Activated naive CD4-positive, alpha-beta T cell treated with anti-CD3 and anti-CD28 coated beads, Interleukin-2, amount 50 U/mL, for 72 hours (primary cell): ENCODE measurements at places on chromosomes 16 and 17.

DNA sequence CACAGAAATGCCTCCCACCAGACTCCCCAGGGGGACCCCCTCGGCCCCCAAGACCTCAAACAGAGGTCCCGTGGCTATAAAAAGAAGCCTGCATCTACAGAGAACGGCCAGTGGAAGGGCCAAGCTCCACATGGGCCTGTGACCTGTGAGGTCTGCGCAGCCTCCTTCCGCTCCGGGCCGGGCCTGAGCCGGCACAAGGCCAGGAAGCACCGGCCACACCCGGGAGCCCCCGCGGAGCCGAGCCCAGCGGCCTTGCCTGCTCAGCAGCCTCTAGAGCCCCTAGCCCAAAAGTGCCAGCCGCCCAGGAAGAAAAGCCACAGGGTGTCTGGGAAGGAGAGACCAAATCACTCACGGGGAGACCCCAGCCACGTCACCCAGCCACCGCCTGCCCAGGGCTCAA, 18.3 kb upstream of the ZFPM1 start:
- DNase-seq, result no peak

DNA sequence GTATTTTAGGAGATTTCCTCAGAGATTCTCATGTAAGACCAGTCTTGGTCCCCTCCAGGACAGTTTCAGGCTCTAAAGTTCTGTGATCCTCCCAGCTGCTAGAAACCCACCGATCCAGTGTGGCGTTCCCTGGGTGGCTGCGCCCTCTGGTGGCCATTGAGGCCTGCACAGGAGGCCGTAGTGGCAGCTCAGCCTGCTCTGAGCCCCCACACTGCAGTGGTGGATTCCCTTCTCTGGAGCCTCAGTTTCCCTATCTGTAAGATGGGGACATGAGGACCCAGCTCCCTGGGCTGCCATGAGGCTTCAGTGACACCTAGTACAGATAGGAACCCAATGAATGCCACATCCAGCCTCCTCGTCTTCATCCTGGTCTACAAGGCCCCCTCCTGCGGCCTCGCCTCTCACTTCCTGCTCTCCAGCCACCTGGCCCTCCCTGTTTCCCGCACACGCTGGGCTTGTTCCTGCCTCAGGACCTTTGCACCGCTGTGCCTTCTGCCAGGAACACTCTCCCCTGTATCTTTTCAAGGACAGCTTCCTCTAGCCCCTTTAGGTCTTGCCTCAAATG, 16.5 kb downstream of the CCDC102A start:
- DNase-seq, result peak; percentile 77

- no peak for DNase-seq
These were observed 405.0 kb downstream of the WWOX start for GRCh38 chr16:78504401-78504851.

- no peak for DNase-seq
These were observed 30.2 kb upstream of the TEKT3 start for GRCh38 chr17:15371376-15372130.

- no peak for DNase-seq
These were observed 10.7 kb downstream of the C17orf78 start for GRCh38 chr17:37386462-37386861.

DNA sequence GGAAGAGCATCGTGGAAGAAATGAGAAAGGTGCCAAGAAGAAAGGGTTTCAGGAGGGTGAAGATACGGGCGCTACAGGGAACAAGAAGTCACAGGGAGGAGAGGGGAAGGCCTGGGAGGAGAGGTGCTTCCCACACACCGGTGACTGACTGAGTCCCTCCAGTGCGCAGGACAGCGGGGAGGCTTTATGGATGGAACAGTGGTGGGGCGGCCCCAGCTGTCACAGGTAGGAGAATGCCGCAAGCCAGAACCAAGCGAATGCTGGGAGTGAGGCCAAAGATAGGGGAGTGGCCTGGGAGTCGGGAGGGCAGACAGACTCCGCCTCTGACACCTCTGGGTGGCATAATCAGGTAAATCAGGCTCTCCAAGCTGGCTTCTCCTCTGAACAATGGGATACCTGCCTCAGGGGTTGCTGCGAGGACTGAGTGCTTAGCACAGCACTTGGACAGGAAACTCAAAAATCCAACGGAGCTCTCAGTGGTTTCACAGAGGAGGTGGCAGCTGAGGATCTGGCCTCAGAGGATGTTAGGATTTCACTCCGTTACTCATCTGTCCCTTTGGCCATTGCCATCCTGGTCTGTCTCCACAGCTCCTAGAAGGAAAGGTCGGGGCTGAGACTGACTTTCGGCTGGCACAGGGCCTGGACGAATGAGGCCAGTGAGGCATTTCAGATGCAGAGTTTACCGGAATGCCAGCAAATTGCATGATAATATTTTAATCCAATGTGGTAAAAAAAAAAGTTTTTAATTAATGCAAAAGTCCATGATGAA, 717 bp upstream of the CNP start:
- peak; percentile 81 for DNase-seq

DNA sequence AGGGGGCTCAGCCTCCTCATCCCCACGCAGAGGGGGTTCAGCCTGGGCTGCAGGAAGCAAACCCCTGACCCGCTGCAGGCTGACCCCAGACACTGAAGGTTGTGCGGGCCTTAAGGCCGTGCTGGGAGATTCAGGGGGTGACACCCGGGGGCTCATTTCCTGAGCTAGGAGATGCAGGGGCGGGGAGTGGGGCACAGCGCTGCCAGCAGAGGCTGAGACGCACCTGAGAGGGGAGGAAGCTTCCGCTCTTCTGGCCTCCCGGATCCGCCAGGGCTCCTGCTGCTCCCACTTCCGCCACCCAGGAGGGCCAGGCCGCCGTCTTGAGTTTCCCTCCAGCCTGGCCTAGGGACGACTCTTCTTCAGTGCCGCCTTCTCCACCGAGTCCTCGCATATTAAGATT, 173.2 kb upstream of the FOXF1 start:
- DNase-seq, result no peak

GRCh38 chr17:40610359-40610758, 37.3 kb downstream of the SMARCE1 start:
- no peak for DNase-seq

- DNase-seq, result peak; percentile 48
These were observed 3.5 kb downstream of the GNG13 start for GRCh38 chr16:797120-797420.

- DNase-seq, result peak; percentile 79
These were observed 290 bp downstream of the TLCD1 start for GRCh38 chr17:28725660-28726225.

- no peak for DNase-seq
These were observed 12.7 kb upstream of the FOXN1 start for GRCh38 chr17:28493460-28493859.

GRCh38 chr16:49282690-49283375, 1.2 kb upstream of the CBLN1 start:
- DNase-seq, result no peak

DNA sequence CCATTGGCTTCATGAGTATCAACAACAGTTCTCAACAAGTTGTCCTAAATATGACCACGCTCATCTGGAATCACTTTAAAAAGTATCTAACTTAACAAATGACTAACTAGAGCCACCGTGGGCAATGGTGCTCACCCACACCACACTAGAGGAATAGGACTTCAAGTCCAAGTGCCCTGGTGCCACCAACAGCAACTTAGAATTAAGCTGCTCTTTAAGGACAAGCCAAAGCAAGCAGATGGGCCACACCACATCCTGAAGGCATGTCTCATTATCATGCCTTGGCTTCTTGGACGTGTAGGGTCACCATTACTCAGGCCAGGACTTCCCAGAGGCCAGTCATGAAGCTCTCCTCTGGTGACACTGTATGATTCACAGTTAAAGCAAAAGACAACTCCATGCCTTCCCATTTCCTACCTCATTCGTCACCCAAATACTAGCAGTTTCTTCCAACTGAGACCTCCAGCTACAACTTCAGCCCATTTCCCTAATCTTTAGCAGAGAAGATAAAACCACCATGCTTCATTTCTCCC, 9.4 kb upstream of the SLC6A4 start:
- no peak for DNase-seq

GRCh38 chr17:76140661-76141211, 309 bp downstream of the FOXJ1 start:
- no peak for DNase-seq

DNA sequence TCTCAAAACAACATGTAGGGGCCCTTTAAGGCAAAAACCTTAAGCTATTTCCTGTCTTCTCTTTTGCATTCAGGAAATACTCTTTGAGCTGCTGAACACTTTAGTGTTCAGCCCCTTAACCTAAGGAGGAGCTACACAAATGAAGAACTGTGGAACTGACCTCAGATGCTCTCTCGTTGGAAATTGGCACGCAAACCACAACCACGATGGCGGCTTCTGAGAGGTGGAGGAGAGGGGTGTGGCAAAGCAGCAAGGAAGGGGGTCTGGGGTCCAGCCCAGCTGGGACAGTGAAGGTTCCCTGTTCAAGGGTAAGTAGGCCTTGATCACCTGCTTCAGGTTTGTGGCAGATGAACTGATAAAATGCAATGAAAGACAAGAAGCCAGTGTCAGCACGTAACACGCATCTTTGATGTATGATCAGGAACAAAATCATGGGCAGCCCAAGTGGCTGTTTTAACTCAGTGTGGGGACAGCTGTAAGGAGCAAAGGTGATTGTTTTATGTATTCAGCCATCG, 291.6 kb upstream of the TNRC6C start:
- DNase-seq, result peak; percentile 70

DNA sequence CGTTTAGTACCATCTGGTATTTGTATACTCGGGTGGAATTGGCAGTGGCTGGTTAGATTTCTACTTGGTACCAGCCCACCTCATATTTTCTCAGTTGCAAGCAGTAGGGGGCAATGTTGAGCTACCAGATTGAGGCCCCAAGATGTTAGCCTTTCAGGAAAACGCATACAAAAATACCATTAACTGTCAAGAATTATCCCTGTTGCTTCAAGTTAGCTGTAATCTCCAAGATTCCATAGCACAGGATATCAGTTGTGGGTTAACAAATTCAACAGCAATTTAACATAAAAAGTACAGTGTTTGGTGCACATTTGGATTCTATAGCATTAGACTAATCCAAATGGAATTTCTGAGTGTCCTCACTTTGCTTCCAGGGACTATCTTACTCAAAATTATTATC, 188.2 kb downstream of the FTO start:
- DNase-seq, result no peak

DNA sequence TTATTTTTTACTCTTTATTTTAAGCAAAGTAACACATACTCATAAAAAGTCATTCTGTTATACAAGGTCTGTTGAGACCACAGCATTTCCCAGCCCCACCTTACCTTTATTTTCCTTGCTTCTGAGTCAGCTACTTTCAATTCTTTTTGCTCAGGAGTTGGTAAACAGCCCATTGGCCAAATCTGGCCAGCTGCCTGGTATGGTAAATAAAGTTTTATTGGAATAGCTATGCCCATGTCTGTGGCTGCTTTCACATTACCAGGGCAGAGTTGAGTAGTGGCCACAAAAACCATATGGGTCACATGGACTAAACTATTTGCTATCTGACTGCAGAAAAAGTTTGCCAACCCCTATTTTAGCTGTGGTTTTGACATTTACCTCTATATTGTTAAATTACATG, 3.4 kb upstream of the NSRP1 start:
- DNase-seq, result no peak

- no peak for DNase-seq
These were observed 80.1 kb downstream of the PMP22 start for GRCh38 chr17:15184872-15185624.

- DNase-seq, result no peak
These were observed 567.4 kb upstream of the ZFHX3 start for GRCh38 chr16:73615071-73615940.

DNA sequence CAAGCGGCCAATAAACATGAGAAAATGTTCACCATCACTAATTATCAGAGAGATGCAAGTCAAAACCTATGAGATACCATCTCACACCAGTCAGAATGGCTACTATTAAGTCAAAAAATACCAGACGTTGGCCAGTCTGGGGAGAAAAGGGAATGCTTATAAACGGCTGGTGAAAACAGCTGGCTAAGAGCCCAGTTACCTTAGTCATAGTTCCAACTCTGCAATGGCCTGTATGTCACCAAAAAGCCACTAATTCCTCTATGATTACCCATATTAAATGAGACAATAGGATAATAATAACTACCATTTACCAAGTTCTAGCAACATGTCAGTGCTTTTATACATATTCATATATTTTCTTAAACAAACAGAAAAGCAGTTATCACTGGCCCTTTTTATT, 42.9 kb upstream of the CDRT4 start:
- DNase-seq, result no peak

DNA sequence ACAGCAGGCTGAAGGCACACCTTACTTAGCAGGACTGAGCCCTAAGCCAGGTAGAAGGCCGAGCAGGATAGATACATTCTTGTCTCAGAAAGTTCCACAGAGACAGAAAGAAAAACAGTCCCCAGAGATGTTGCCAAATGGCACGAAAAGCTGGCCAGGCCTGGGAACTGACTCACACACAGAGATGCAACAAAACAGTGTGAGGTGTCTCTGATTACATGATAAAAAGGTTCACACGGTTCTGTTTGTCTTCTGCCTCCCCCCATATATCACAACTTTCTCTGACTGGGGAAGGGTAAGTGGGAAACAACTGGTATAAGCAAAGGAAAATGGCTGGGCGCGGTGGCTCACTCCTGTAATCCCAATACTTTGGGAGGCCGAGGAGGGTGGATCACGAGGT, 1.7 kb downstream of the WBP2 start:
- DNase-seq, result no peak

DNA sequence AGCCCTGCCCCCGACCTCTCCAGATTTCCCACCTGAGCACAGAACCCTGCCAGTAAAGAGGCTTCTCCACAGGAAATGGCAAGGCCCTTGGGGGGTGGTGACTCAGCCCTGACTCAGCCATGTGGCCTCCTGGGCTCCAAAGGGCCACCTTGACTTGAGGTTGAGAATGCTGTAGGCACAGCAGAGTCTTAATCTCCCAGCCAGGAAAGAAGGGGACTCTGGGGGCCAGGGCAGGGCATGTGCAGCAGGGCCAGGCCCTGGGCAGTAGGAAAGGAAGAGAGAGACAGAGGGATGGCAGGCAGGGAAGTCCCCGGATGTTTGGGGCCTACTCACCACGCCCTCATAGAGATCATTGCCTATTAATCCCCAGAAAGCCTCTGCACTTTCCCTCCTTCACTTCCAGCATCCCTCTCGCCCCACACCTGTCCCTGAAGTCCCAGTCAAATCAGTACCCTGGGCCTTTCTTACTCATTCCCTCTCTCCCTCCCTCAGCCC, 4.8 kb upstream of the ITGA3 start:
- DNase-seq, result peak; percentile 76

DNA sequence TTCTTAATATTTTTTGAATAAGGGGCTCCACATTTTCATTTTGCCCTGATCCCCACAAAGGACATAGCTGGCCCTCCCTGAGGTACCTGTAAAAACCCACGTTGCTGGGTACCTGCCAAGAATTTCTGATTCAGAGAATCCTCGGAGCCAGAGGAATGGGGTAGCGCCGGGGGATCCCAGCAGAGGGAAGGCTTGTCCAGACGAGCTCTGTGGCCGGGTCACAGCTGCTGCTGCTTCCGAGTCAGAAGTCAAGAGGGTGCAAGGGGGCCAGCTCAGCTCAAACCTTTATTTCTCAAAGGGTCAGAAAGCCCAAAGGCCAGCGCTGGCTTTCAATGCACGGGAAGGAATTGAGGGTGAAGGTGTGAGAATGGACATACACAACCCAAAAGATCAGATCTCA, 68.9 kb upstream of the SDK2 start:
- no peak for DNase-seq

- no peak for DNase-seq
These were observed 10.1 kb upstream of the KREMEN2 start for GRCh38 chr16:2953706-2954627.

- DNase-seq, result no peak
These were observed 7.7 kb upstream of the TMEM98 start for GRCh38 chr17:32920293-32920692.

GRCh38 chr16:16099320-16099719, 124.0 kb downstream of the ABCC6 start:
- DNase-seq, result no peak
